ENCODE measurements at places on chromosomes 13 and 19.

DNA sequence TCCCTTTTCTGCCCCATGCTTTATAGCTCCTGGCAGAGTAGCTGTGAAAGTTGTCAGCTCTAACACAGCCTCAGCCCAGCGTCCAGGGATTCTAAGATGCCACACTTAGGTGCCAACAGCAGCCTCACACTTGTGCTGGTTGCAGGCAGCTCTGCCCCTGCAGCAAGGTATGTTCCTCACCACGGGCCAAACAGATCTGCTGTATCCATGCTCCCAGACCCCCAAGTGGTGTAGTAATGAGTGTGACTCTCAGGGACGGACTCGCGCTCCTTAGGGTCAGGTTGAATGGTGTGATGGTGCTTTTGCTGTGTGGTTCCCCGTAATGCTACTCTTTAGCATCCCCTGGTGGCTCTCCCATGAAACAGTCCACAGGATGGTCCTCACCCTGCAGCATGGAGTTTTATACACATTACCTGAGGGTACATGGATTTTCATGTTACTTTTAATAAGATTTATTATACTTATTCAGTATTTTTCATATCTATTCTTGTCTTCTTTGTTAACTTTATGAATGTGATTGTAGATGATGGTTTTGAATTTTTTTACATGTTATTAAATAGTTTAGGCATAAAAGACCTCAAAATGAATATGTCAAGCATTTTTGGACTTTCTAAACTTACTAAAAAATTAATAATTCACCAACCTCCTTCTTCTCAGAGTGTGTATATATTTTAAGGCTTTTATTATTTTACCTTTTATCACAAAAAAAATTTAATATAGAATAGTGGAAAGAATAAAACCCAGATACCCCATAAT, 232.5 kb downstream of the SLC7A1 start:
- DNase-seq = peak; percentile 41

DNA sequence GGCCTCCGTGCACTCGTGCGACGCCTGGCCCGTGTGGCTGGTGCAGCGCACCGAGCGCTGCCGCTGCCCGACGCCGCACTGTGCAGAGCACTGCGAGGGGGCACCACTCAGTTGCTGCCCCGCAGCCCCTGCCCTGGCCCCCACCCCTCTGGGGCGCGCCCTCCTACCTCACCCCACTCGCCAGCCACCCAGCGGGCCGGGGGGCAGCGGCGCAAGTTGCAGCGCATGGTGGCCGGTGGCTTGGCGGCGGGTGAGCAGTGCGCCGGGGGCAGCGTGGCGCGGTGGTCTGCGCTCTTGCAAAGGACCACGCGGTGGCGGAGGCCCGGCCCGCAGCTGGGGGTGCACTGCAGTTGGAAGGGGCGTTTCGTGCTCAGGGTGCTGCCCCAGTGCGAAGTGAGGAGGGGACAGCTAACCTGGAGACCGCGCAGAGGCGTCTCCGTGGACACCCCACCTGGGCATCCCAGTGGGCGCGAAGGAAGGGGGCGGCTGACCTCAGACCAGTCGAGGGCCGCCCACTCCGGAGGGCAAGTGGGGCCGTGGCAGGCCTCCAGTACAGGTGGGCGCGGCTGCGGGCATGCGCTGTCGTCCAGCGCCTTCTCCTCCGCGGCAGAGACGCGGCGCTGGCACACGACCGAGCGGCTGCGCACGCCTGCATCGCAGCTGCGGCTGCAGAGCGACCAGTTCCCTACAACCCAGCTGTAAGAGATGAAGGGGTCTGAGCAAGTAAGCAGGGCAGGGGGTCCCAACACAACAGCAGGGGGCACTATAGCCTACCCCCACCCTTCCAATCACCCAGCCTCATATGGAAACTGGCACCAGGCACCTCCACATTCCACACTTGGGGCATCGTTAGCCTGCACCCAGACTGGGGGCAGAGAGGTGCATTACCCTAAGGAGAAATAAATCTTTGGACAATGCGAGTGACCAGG, 8.0 kb upstream of the MYO1F start:
- DNase-seq = no peak

- no peak for DNase-seq
Measured at GRCh38 chr13:67275351-67275960, 45.3 kb upstream of the PCDH9 start.

DNA sequence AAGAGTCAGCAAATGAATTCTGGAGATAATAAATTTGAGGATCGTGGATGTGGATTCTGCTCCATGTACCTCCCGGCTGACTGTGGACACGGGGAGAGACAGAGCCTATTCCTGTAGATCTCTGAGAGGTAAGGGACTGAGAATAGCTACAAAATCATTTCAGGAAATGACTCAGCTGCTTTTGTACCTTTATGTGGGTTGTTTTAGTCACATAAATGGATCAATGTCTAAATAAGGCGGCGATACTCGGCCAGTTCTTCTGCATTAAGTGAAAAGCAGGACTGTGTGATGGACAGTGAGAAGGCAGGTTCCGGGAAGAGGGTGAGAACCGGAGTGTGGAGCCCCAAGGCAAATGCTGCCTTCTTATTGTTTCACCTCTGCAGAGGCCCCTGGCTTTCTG, 128.1 kb downstream of the EFNB2 start:
- DNase-seq = no peak

- DNase-seq = no peak
Measured at GRCh38 chr13:42807241-42807640, 25.9 kb downstream of the FAM216B start.

DNA sequence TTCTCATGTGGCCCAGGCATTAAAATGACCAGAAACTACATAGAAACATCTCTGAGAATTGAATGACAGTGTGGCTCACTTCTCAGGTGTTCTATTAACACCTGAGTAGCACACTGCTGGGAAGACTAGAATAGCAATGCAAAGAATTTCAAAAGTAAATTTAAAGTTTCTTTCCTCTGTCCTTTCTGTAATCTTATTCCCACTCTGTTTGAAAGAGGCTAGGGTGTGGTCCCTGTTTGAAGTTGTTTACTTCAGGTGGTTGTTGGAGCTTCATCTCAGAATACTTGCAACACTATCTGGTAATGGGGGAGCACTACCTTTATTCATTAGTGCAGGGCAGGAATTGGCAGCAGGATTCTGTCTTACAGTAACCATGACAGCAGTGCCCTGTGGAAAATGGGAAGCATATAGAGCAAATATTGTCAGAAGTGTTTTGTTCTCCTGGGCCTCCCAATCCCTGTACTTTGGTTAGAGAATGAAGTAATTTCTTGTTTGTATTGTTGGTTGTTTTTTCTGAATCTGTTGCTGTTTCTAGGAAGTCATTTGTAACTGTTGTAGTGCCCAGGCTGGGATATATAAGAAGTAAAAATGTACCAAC, 1210.2 kb upstream of the ATXN8OS start:
- DNase-seq = no peak

GRCh38 chr19:21472507-21472906, 32.9 kb upstream of the ZNF429 start:
- no peak for DNase-seq

DNA sequence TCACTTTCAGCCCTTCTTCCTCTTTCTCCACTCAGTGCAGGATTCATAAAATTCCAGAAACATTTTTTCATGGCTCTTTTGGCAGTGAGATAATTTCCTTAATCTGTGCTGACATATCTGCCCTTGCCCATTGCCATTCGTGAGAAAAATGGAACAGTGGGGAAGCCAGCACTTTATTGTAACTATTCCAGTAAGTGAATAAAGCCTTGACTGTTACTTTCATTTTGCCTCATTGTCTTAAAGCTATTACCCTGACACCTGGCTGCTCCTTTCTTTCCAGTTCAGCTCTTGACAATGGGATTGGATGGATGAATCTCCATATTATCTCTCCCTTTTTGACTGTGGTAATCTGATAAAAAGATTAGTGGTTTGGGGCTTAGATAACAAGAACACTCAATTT, 1068.1 kb upstream of the PCDH20 start:
- no peak for DNase-seq

DNA sequence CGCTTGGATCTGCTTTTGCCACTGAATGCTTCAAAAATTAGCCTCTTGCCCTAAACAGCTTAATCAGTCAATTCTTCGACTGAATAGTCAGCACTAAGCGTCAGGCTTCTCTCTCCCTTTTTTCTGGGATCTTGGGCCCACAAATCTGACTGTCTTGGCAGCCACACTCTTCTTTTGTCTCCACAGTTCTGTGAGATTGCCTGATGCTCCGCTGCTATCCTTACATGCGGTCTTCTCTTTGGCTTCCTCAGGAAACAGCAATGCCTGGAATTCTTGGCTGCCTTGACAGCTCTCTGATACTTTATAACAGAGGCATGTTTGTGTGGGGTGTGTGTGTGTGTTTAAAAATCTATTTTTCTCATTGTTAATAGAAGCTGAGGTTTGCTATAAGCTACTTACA, 32.6 kb downstream of the ERCC5 start:
- no peak for DNase-seq

GRCh38 chr13:111474136-111475002, 153.9 kb downstream of the TEX29 start:
- peak; percentile 7 for DNase-seq

GRCh38 chr13:99045396-99045795, 67.5 kb upstream of the DOCK9 start:
- DNase-seq = no peak

GRCh38 chr13:77002590-77003190, 10.8 kb downstream of the CLN5 start:
- DNase-seq = peak; percentile 74

DNA sequence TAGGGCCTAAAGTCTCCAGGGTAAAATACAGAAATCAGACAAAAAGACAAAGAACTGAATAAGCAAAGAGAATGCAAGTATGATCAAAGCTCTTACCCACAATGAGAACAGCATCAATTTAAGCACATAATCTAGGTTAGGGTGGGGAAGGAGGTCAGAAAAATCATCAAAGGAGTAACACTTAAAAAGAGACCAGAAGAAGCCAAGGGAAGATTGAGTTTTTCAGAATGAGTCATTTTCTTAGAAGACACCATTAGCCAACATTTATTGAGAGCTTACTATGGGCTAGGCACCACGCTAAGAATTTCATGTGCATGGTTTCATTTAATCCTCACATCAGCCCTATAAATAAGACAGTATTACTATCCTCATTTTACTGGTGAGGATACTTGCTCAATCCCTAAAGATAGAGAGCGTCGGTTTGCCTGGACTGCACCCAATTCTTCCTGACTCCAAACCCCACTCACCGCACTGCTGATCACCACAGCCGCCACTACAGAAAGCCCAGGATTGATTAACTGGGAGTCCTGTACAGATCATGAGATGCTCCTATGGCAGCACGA, 1.7 kb upstream of the SHISA2 start:
- DNase-seq = no peak

- DNase-seq = no peak
Measured at GRCh38 chr19:47407417-47407774, 11.9 kb downstream of the MEIS3 start.

DNA sequence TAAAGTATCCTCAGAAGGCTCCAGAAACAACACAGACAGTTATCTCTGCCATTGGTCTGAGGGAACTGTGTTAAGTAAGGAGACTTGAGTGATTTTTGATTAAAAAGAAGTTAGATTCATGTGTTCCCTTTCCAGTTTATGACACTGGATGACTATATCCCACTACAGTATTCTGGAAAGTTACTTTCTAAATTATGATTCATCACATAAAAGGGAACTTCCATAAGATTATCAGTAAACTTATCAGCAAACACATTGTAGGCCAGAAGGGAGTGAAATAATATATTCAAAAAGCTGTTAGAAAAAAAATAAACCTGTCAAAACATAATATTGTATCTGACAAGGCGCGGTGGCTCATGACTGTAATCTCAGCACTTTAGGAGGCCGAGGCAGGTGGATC, 700.0 kb downstream of the SLITRK6 start:
- DNase-seq = no peak

DNA sequence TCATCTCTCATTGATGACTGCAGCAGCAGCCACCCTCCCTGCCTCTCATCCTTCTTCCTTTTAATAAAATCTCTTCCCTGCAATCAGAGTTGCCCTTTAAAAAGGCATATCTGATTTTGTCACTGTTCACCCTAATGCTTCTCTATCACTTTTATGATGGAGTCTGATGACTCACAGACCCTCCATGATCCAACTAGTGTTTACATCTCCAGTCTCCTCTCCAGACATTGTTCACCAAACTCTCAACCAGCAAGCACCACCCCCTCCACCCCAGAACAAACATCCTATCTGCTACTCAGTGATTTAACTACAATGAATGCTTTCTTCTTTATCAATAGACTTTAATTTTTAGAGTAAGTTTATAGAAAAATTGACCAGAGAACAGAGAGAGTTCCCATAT, 59.5 kb downstream of the TNFSF11 start:
- no peak for DNase-seq

DNA sequence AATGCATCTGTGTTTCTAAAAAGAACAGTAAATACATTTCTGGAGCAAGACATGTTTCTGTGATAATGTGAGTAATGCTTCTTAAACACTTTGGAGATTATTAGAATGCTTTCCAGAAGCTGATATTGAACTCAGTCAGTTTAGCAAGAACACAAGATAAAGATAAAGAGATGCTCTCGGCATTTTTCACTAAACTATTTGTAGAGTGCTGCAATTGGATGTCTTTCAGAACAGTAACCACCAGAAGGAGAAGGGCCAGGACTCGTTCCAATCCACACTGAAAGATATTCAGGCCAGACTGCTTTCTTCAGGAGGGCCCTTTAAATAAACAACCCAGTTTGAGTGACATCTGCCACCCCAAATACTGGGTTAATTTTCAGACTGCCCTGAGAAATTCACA, 456.0 kb downstream of the TBC1D4 start:
- no peak for DNase-seq

- DNase-seq = peak; percentile 98
Measured at GRCh38 chr13:102394158-102395053, 7.4 kb downstream of the FGF14 start.

DNA sequence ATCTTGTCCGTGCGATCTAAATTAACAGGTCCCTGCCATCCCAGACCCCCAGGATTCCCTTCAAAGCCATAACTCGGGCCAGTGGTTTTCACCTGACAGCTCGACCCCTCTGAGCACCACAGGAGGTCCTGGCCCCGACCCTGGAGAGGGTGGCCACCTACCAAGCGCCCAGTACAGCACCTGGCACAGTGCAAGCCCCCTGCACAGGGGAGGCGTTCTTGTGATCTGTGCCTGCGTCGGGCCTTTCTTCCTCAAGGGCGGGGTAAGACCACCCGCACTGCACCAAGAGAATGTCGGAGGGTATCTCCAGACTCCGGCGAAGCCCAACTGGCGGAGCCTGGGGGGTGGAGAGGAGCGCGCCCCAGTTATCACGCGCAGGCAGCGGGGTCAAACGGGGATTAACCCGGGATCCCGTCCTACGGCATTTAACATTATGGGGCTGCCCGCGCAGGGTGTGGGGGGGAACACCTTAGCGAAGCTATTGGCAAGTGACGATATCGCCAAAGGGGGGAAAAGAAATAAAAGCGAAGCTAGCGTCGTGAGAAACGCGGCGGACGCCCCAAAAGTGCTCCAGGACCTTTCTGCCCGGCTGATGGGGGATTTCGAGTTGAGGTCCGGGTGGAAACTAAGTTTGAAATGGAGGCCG, 1.3 kb upstream of the HNRNPL start:
- DNase-seq = no peak

- DNase-seq = no peak
Measured at GRCh38 chr19:4620675-4621074, 18.6 kb upstream of the TNFAIP8L1 start.

DNA sequence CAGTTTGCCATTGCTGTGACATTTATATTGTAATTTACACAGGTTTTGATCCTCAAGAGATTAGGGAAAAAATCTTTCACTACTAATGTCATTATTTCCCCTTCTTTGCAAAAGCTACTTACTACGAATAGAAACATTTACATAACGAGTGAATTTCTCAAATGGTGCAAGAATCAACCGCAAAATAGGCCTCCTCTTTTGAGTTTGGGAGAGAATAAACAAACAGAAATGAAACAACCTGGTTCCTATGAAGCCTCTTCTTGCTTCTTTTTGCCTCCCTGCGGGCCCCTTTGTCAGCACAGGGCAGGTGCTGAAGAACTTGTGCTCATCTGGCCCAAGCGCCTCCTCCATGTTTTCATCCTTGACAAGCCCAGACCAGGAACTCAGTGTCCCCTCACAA, 10.1 kb upstream of the GJA3 start:
- no peak for DNase-seq

All from foreskin fibroblast (primary cell).